ENCODE measurements at places on chromosomes 13 and 19.

DNA sequence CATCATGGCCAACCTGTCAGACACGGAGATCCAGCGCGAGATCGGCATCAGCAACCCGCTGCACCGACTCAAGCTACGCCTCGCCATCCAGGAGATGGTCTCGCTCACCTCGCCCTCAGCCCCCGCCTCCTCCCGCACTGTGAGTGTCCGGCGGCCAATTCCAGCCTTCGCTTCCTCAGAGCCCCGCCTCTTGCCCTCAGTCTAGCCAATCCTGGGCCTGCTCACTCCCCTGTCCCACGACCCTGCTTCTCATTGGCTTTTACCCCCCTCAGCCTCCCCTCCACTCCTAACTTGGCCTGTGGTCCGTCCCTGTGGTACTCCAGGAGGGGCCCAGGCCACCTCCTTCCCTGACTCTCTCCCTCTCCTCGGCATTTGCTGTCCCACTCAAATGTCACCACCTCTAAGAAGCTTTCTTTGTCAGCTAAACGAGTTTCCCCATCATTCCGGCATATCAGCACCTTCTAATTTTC is 12.3 kb downstream of the HRC start:
- DNase-seq, result peak; percentile 44

DNA sequence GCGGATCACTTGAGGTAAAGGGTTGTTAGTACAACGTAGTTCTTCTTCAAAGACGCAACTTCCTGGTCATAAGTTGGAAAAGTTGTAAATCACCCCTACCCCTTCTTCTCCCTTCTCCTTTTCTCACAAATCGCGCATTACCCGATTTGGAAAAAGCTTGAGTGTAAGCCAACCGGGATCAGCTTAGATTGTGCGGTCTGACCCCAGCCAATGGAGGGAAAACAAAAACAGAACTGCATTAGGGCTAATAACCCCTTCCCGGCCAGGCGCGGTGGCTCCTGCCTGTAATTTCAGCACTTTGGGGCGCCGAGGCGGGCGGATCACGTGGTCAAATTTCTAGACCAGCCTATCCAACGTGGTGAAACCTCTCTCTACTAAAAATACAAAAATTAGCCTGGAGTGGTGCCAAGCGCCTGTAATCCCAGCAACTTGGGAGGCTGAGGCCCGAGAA is 806 bp downstream of the ZNF90 start:
- DNase-seq, result no peak

GRCh38 chr13:109309625-109310363 is 476.6 kb downstream of the IRS2 start:
- DNase-seq, result no peak

DNA sequence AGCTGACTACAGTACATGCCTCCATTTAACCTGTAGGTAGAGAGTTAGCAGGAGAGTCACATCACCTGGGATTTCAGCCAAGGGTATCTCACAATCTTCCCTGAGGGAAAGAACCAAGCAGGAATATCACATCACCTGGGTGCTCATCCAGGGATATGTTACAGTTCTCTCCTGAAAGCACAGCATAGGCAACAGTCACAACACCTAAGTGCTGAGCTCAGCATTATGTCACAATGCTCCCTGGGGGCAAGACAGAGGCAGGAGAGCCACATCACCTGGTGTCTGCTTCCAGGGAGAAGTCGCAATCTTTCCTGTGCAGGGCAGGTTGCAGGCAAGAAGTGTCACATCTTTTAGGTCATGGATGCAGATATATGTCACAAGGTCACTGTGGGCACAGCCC is 9.4 kb upstream of the ZNF91 start:
- DNase-seq, result no peak

DNA sequence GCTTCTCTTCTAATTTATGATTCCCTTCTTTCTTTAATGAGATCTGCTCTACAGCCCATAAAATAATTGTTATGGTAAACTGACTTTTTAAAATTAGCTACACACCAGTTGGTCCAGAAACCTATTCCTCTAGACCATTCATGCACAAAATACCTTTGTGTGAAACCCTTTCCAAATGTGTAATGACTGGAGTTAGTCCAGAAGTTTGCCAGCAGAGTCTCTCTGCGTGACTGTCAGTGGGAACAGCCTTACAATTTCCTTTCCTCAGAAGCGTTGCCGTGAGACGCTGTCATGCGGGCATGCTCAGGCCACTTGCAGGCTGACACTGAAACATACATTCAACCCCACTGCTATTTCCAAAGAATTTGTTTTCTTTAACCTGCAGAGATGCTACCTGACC is 965.2 kb downstream of the PCDH9 start:
- no peak for DNase-seq

- no peak for DNase-seq
These were observed 79.7 kb upstream of the MBNL2 start for GRCh38 chr13:97142452-97142851.

- DNase-seq, result no peak
These were observed 49.4 kb downstream of the FAM124A start for GRCh38 chr13:51271528-51272085.
